ENCODE measurements at places on chromosomes 12 and 14.

DNA sequence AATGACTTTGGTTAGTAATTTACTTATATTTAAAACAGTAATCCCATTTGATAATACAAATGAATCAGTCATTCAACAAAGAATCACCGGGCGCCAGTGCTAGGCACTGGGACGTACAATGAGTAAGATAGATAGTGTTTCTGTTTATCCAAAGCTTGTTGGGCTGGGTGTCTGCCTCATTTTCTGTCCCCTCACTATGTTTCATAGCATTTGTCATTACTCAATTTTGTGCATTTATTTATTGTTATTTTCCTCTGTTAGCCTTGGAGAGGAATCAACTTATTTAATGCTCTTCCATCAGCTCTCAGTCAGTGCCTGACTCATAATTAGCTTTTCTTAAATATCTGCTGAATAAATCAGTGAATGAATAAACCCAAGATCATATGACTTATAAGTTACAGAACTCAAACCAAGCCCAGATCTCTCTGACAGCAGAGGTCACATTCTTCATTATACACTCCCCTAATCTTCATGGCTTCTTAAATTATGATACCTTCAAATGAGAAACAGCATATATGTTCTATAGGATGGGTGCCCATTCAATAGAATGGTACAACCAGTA, 86.2 kb downstream of the TSPAN8 start:
- no peak for DNase-seq

DNA sequence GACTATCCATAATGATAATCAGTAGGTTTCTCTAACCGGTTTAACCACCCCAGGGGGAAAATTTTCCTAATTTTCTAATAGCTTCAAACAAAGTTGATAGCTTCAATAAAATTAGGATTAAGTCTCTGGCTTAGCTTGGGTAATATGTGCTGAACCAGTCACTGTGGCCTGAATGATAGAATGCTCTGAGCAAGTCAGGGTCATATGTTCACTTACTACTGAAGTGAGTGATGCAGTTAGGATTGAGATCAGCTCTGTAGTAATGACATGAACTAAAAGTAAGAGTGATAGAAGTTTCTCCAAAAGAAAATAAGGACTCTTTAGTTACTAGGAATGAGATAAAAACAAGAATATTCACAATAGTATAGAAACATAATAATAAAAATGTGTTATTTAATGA, 32.6 kb downstream of the ETNK1 start:
- DNase-seq: no peak

DNA sequence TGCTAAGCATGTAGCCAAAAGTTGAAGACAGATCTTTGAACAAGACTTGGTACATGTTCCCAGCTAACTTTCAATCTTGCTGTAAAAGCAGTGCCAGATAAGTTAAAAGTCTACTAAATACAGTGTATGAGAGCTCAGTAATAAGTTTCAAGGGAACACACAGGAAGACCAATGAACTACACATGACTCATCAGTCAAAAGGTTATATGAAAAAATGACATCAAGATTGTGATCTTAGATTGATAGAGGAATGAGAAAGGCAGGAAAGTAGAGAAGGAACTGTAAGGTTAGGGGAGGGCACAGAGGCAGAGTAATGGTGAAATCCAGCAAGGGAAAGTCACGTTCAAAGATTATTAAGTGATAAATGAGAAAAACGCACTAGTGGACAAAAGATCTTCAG, 249.9 kb upstream of the FLRT2 start:
- no peak for DNase-seq

DNA sequence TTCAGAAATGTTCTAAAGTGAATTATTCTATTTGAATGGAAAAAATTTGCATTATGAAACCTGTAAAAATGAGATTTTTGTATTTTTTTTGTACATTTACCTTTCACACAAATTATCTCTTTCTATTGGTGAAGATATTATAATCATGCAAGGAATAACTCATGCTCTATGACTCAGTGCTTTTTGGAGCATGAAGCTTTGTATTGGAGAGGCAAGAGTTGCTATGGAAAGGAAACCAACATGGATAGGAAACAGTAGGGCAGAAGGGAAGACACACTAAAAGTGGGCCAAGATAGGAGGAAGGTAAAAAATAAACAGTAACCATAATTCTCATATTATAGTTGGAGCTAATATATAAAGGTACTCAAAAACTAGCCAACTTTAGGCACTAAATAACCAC, 79.0 kb downstream of the PLCZ1 start:
- DNase-seq: no peak

- no peak for DNase-seq
Observed at GRCh38 chr14:23409966-23410635, 2.0 kb upstream of the MYH6 start.

DNA sequence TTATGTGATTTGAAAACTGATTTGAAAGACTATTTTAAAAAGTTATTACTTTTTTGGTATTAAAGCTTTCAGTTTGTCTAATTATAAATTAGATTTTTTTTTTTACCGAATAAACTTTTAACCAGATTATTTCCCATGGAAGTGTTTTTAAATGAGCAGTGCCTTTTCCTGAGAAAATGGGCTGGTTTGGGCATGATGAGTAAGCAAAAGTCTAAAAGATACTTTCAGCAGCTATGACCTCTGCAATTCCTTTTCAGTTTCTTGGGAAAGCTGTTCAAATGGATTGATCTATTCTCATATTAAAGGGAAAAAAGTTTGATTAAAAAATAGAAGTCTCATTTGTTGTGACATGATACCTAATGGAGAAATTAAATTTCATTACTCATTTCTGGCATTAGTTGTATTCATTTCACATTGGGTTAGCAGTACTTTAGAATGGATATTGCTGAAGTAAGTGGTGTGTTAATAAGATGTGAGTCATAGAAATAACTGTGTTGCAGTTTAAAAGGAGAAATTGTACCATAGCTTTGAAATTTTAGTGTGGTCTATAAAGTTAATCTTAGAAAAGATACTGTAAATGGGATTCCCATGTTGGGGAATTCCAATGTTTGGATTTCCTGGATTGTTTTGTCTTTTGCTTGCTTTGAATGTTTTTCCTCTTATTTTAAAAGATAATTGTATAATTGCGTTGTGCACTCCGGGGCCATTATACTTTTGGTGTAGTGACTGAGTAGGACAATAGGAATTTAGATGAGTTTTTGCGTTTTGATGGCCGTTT, 21.0 kb downstream of the KTN1 start:
- DNase-seq: no peak

DNA sequence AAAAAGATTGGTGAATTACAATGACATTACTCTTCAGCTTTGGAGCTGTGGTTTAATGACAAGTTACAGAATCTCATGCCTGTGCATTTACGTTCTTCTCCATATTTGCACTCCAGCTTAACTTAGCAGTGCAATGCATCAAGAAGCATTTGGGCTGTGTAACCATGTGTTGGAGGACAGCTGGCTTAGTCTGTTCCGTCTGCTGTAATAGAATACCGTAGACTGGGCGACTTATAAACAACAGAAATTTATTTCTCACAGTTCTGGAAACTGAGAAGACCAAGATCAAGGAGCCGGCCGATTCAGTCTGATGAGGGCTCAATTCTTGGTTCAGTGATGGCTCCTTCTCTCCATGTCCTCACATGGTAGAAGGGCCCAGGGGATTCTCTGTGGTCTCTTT, 943.5 kb downstream of the BCL11B start:
- no peak for DNase-seq

- no peak for DNase-seq
Observed at GRCh38 chr12:106580671-106581508, 1.9 kb upstream of the RFX4 start.

- no peak for DNase-seq
Observed at GRCh38 chr14:96416292-96416691, 24.4 kb downstream of the AK7 start.

Data from activated gamma-delta T cell (primary cell).